ENCODE measurements at places on chromosomes 12 and 14. TPM values are rescaled to one million over a fixed set of nuclear protein-coding genes. Genes with fewer than 3 reads are reported as not detected.

DNA sequence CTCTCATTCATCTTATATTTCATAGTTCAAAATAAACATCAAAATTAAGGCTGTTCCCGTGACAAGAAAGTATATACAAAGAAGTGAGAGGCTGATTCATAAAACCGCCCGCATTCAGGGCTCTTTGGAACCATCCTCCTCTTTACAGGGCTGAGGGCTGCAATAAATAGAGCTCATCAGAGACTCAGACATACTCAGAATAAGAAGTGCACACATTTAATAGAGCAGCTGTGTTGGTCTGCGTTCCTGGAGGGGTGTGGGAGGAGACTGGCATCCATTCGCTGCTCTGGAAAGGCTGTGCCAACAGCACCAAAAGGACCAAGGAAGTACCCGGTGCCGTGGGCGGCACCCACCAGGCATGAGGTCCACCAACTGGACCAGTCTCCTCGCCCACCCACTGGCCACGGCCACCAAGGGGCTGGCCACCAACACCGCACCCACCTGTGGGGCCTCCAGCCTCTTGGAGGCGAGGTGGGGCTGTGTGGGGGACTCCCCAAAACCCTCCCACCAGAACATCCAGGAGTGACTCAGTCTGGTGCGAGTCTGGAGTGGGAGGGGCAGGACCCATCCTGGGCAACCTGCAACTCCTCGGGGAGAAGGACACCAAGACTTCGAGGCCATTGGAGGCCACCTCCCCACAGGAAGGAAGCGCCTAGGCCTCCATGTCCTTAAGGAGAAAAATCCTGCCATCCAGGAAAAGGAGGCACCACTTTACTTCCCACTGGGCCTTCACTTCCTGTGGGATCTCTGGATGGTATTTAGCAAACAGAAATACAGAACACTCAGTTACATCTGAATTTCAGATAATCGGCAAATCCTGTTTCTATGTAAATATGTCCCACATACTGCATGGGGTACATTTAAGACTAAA lies 32.7 kb downstream of the VCPKMT start:
- H3K27me3 ChIP-seq, result no peaks in the 10 kb centered on the region
- no peaks in the 10 kb centered on the region for H3K36me3 ChIP-seq
- DNase-seq, result no peak
- peak overlapping the region; percentile 68 for H3K27ac ChIP-seq

- H3K4me1 ChIP-seq, result peaks cover 6% of the 10 kb centered on the region
- no peaks in the 10 kb centered on the region for H3K27me3 ChIP-seq
- no peak for DNase-seq
- peak overlapping the region; percentile 57 for H3K27ac ChIP-seq
- H3K36me3 ChIP-seq, result no peaks in the 10 kb centered on the region
Measured at GRCh38 chr14:50082308-50082742, 34.0 kb downstream of the VCPKMT start.

DNA sequence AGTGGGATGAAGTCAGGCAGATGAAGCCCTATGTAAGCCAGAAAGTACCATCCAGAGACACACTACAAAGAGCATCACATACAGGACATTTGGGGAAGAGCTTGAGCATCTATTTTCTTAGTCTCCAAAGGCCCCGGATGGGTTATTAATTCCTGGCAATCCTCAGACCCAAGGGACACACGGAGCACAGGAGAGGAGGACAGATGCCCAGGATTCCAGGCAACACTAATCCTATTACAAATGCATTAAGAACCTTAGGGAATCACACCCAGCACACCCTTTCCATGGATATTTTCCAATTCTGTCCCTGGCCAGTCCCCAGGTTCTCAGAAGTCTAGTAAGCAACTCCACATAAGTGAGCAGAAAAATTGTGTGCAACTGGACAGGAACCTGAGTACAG lies 65.9 kb downstream of the CMKLR1 start:
- no peak overlapping the region for H3K4me3 ChIP-seq
- no peaks in the 10 kb centered on the region for H3K4me1 ChIP-seq
- DNase-seq, result no peak
- H3K36me3 ChIP-seq, result no peaks in the 10 kb centered on the region

GRCh38 chr12:32533971-32534590 lies 134.7 kb downstream of the FGD4 start:
- peak overlapping the region; percentile 15 for H3K4me3 ChIP-seq
- no peaks in the 10 kb centered on the region for H3K27me3 ChIP-seq
- H3K27ac ChIP-seq, result peak overlapping the region; percentile 76
- DNase-seq, result peak; percentile 78
- peaks cover 39% of the 10 kb centered on the region for H3K4me1 ChIP-seq
- no peaks in the 10 kb centered on the region for H3K36me3 ChIP-seq

DNA sequence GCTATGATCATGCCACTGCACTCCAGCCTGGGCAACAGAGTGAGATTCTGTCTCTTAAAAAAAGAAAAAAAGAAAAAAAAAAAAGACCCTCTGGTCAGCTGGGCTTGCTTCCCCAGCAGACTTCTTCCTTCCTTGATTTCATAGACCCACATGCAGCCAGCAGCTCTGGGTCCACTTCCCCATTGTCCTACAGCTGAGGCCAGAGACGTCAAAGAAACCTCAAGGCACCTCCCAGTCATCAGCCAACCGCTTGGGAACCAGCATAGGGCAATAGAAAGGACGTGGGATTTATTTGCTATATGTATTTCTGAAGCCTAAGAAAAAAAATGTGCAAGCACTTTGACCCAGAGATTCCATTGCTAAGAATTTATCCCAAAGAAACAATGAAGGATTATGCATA lies 35.4 kb upstream of the SPPL3 start:
- H3K27me3 ChIP-seq, result no peaks in the 10 kb centered on the region
- no peak for DNase-seq
- H3K27ac ChIP-seq, result no peak overlapping the region
- H3K36me3 ChIP-seq, result no peaks in the 10 kb centered on the region

- H3K4me3 ChIP-seq, result no peak overlapping the region
- H3K4me1 ChIP-seq, result peaks cover 14% of the 10 kb centered on the region
- H3K27ac ChIP-seq, result no peak overlapping the region
- H3K27me3 ChIP-seq, result no peaks in the 10 kb centered on the region
- no peak for DNase-seq
Measured at GRCh38 chr12:56271031-56271430, 4.3 kb downstream of the COQ10A start.

GRCh38 chr14:80965037-80965436 lies 9.6 kb downstream of the TSHR start:
- DNase-seq, result no peak
- H3K27me3 ChIP-seq, result no peaks in the 10 kb centered on the region
- H3K4me3 ChIP-seq, result no peak overlapping the region

Gene EIF2S3B
- 0.41 TPM for total RNA-seq

Gene CMA1
- not detected for total RNA-seq

All from transverse colon (tissue), 4 donors.